Right forelimb (tissue), 1 donor: ENCODE measurements at places on chromosomes 2 and 18.

DNA sequence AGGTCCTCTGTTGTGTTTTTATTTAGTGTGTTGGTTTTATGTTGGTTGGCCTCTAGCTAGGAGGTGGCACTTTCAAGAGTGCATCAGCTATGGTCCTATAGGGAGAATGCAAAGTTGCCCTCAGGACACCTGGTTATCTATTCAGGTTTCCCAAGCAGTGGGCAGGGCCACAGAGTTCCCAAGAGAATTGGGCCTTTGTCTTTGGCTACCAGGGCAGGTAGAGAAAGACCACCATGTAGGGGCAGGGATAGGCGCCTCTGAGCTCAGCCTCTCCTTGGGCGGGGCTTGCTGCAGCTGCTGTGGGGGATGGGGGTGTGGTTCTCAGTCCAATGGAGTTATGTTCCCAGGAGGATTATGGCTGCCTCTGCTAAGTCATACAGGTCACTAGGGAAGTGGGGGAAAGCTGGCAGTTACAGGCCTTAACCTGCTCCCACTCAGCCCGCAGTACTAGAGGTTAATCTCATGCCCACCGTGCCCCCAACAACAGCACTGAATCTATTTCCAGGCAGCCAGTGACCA lies 26.0 kb downstream of the ABCB11 start:
- no peak for DNase-seq

- no peak for DNase-seq
These were observed 23.1 kb upstream of the RBMS1 start for GRCh38 chr2:160516547-160517365.

GRCh38 chr2:12315224-12315623 lies 401.5 kb upstream of the TRIB2 start:
- no peak for DNase-seq

- DNase-seq = no peak
These were observed 554.4 kb upstream of the MEX3C start for GRCh38 chr18:51751901-51752300.

- DNase-seq = no peak
These were observed 24.0 kb upstream of the SIGLEC15 start for GRCh38 chr18:45801416-45802004.

DNA sequence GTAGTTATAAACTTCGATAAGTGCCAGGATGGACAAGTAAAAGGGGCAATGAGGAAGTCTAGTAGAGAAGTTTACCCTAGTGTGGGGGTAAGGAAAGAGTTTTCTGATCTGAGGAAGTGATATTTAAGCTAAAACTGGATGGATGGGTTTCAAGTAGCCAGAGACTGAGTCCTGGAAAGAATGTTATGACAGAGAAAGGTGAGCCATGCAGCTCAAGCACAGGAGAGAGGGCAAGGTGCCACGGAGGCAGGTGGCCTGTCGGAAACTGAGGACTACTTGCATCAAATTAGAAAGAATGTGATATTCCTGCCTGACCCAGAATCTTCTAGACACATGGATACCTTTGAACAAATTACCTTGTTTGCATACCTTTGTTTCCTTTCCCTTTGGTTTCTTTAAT lies 26.5 kb downstream of the NMUR1 start:
- no peak for DNase-seq

DNA sequence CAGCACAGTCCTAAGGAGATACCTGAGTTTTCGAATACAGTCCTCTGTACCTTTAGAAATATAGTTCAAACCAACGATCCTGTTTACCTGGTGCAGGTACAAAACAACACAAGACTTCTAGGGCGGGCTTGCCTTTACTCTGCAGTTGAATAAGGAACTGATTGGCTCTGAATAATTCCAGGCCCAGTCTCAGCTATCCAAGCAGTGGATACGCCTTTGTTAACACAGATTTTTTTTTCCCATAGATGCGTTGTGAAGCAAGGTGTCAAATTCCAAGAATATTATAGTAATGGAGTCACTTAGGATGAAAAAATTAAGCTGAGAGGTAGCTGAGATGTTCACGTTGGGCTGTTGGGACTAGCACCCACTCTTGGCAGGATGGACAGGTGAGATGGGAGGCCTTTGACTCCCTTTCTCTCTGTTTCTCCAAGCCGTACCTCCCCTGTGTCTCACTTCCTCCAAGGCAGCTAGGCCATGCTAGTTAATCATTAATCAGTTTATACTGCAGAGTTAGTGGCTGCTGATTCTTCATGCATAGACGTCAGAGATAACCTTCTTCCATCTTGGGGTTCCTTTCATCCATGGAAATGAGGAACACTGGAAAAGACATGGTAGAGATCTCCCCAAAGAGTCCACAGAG lies 380.8 kb upstream of the ACVR2A start:
- no peak for DNase-seq

DNA sequence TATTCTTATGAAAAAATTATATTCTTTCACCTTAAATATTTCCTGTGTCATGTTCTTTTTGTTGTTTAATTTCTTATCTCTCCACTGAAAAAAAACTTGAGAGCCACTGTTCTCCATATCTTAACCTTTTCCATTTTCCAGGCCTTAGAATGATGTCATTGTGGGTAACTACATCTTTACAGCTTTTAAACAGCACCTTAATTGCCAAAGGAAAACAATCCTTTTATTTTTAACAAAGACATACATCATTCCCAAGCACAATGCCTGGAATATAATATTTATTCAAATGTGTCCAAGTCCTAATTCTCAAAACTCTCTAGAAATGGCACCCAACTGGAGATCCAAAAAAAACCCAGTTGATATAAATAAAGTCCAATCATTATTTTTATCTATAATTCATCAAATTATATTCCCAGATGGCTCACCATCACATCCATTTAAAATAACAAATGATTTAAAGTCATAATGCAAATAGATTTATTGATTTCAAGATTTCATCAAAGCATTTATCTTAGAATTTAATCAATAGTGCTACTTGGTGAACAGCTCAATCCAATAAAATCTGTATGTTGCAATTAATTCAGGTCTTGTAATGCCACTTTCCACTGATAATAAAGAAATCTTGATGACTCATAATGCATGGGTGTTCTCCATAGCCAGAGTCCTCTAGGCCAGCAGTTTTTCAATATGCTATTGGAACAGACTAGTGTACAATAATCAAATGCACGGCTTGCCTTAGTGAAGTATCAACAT lies 107.1 kb upstream of the MAPRE2 start:
- DNase-seq = no peak

- DNase-seq = no peak
These were observed 44.0 kb downstream of the MAL start for GRCh38 chr2:95069465-95069864.

DNA sequence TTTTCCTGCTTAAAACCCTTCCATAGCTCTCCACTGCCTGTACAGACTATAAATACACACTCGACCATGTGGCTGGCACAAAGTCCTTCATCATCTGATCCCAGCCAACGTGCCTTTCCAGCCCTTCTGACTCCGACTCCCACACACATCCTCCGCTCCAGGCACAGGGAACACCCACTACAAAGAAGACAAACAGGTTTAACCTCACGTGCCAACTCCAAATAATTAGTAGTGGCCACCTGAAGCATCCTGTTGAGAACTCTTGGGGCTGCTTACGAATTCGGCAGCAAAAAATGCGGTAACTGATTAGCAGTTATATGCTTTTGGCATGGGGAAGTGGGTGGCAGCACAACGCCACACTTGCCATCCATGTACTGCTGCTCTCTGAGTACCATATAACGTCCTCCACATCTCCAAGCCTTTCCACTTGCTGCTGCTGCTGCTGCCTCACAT lies 12.1 kb downstream of the SPIRE1 start:
- peak; percentile 45 for DNase-seq

DNA sequence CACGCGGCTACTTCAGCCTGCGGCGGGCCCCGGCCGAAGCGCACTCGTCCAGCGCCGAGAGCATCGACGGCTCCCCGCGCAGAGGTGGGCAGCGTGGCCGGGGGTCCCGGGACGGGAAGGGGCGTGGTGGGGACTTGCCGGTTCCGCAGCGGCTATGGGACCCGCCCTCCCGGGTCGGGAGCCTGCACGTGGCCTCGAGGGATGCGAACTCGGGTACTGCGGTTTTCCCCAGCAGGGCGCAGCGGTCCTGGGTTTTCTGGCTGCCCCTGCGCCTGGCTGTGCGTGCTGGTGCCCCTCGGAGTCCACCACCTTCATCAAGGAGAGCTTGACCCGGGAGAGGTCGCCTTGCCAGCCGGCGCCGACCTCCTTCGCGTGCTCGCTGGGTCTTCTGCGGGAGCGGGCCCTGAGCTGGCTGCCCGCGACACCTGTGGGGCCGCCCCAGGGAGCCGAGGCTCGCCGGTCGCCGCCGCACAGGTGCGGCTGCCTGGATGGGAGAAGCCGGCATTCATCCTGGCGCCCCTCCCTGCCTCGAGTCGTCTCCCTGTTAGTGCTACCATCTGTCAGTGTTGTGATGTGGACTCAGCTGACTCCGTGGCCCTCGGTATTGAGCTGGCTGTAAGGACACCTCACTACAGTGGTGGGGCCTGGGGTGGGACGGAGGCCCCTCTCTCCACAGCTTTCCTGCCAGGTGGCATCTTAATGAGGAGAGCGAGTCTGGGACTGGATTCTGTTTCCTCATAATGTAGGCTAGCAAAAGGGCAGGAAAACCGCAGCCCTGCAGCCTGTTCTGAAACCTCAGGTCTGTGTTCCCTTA lies 177.3 kb downstream of the AGAP1 start:
- no peak for DNase-seq

- no peak for DNase-seq
These were observed 247.6 kb upstream of the TRIB2 start for GRCh38 chr2:12469141-12469561.

DNA sequence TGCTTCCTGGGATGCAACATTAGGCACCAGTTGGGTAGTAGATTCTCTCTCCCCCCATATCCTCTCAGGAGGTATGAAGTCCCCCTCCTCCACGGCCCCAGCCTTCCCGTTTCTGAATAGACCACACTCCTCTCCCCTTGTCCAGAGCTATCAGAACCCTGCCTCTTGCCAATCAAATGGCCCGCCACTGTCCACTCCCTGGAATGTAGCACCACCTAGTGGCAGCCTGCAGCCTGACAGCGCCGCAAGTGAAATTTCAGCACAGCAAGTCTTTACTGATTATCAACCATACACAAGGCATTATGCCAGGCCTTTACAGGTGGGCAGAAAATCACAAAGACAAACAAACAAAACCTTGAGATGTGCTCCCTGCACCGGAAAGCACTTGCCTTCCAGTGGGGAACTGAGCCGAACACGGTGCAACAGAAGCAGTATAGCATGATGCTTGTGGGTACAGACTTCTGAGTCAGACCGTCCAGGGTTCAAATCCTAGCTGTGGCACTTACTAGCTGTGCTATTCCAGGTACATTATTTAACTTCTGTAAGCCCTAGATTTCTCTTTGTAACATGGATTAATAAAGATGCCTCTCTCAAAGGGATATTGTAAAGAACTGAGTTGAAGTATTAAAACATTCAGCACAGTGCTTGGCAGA lies 174.0 kb downstream of the SMAD2 start:
- no peak for DNase-seq

DNA sequence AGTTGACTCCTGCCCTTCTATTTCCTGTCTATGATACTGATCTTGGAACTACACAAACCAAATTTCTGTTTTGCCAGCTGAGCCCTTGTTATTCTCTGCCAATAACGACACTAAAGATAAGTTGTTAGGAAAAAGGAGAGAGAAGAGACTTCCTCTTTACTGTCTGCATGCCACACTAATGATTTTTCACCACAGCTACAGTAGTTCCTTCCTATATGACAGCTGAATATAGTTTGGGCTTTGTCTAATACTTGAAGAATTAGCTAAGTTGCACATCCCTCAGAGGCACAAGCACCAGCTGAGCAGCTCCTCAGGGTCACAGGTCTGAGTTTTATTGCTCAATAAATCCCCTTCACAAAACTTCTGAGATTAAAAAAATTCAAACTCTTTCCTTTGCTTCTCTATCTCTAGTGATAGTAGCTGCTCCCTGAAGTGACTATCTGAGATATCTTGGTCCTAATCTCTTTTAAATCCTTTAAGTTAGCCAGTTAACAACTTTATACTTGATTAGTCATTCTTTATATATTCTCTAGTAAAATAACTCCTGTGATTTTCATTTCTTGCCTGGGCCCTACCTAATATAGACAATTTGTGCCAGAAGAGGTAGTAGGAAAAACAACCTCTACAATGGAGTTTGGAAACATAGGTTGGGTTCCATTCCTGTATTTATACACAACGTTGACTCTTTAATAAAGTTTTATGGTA lies 253.0 kb upstream of the CNTNAP5 start:
- DNase-seq = no peak

GRCh38 chr2:43943809-43944452 lies 51.9 kb downstream of the LRPPRC start:
- no peak for DNase-seq

DNA sequence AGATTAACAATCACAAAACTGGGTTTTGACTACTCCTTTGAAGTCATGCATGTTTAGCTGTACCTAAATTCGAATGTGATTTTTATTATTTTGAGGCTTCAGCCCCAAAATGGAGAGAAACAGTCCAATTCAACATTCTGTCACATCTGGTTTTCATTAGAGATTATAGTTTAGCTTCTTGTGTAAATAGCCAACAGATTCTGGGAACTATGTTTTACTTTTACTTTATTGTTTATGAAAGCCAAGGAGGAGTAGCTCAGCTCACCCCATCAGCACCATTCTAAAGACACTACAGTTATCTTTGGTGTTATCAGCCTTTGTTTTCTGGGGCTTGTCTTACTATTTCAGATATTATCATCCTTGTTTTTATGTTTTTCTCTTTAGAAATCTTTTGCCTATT lies 465.0 kb upstream of the CWC22 start:
- no peak for DNase-seq

- peak; percentile 64 for DNase-seq
These were observed 62.3 kb upstream of the CCDC195 start for GRCh38 chr2:224778474-224778877.

DNA sequence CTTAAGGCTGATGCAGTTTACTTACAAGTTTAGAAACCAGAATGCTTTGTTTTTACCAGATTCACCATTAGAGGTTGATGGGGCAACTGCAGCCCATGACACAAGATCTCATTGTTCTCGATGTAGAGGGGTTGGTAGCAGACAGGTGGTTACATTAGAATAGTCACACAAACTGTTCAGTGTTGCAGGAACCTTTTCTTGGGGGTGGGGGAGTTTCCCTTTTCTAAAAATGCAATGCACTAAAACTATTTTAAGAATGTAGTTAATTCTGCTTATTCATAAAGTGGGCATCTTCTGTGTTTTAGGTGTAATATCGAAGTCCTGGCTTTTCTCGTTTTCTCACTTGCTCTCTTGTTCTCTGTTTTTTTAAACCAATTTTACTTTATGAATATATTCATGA lies 99.4 kb upstream of the IL1R2 start:
- no peak for DNase-seq

GRCh38 chr2:189268763-189269162 lies 89.2 kb upstream of the COL5A2 start:
- DNase-seq = no peak
